Activated CD4-positive, alpha-beta T cell treated with anti-CD3 and anti-CD28 coated beads for 4 hours (primary cell): ENCODE measurements at places on chromosomes 16 and 17.
A peak's percentile ranks its signal among the peaks of the same experiment; 100 is the strongest.

DNA sequence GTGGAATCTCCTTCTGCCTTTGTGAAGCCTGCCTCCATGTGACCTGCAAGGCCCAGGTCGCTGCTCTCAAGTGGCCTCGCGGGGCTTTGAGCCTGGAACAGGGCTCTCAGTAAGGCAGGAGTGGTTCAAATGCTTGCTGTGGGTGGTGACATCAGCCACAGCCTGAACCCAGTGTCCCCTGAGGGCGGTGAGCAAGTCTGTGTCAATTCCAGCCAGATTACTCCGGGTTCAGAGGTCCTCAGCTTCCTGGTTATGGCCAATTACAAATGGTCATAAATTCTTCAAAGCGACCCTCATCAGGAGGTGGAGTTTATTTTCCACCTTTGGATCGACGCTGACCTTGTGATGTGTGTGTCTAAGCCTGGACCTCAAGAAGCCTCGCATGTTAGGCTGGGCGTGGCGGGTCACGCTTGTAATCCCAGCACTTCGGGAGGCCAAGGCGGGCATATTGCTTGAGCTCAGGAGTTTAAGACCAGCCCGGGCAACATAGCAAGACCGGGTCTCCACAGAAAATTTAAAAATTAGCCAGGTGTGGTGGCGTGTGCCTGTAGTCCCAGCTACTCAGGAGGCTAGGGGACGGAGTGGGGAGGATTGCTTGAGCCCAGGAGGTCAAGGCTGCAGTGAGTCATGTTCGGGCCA, 17.3 kb downstream of the LGALS3BP start:
- DNase-seq = no peak

GRCh38 chr16:12523002-12523401, 280.7 kb downstream of the CPPED1 start:
- DNase-seq = no peak

GRCh38 chr16:2211923-2212347, 1.3 kb upstream of the BRICD5 start:
- no peak for DNase-seq

DNA sequence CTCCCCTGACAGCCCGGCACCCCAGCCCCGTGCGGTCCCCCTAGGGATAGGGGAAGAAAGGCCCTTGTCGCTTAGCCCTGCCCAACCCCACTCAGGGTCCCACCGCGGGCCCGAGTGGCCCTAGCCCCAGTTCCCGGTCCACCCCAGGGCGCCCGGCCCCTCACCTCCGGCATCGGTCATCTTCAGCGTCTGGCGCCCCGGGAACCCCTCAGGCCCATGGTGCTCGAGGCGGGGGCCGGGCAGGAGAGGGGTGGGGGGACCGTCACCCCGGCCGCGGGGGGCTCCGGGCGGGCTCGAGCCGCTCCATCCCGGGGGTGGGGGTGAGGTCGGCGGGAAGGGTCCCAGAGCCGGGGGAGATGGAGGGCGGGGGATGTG, 620 bp downstream of the SAMD14 start:
- no peak for DNase-seq

- no peak for DNase-seq
Observed at GRCh38 chr17:38453951-38454421, 25.7 kb downstream of the ARHGAP23 start.

DNA sequence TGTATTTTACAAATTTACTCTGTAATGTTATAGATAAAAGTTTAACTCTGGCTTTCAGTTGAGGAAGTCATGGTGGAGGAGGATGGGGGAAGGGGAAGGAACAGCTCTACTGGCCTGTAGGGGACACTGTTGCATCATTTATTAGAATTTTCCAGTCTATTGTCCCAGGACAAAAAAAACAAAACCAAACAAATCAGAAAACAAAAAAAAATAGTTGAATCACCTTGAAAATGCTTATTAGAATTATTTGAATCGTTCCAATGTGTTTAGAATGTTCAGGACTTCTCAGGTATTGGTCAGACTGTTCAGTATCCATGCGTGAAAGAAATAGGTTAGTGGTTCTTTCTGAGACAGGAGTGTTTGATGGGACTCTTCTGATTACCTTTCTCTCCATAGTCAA, 242.0 kb downstream of the FTO start:
- DNase-seq = no peak

DNA sequence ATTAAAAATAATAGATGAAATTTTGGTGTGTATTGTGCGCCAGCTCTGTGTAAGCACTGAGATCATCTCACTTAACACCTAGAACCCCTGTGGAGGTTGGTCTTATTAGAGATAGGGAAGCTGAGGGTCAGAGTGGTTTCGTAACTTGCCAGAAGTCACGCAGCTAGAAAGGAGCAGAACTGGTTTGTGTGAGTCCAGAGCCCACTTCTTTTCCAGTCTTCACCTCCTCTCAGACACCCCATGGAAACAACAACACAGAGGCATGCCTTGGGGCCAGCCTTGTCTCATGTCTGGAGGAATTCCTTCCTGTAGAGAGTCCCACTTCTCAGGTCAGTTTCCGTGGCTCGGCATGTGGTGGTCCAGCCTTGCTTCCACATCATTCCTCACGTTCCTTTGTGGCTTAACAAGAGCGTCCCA, 16.5 kb downstream of the YPEL2 start:
- DNase-seq = no peak

GRCh38 chr17:38598536-38598935, 7.2 kb downstream of the SRCIN1 start:
- DNase-seq = no peak

- no peak for DNase-seq
Observed at GRCh38 chr16:11234884-11235702, 20.9 kb downstream of the SOCS1 start.

- DNase-seq = no peak
Observed at GRCh38 chr16:84712801-84713775, 13.3 kb downstream of the USP10 start.

- no peak for DNase-seq
Observed at GRCh38 chr16:8751481-8752311, 45.7 kb downstream of the TMEM186 start.

GRCh38 chr17:68034452-68034776, 1.1 kb upstream of the KPNA2 start:
- DNase-seq = no peak

DNA sequence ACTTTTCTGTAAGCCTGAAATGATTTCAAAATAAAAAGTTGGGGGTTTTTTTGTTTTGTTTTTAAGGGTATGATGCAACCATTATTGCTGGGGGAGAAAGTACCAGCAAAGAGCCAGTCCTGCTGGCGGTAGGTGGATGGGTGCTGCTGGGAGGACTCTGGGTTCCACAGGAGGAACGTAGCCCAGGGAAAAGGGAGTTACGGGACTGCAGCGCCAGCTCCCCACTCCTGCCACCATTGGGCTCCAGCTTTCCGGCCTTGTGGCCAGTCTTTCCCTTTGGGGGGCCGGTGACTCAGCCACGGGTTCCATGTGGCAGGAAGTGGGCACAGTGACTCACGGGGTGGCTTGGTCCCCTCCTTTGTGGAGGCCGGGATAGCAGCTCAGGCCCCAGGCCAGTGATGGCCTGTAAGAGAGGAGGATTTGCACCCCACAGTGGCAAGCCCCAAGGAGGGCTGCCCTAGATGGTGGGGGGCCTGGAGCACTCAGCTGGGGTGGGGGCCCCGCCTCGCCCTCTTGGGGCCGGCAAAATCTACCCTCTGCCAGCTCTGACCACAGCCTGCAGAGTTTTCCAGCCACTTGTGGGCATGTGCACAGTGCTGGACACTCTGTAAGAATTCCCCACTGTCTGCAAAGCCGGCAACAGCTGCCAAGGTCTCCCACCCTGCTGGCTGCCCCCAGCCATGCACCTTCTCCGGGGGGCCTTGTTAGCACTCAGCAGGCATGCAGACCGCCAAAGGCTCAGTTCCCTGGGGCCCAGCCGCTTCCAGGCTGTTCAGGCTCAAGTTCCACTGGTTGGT, 30.4 kb downstream of the SOCS3 start:
- no peak for DNase-seq

DNA sequence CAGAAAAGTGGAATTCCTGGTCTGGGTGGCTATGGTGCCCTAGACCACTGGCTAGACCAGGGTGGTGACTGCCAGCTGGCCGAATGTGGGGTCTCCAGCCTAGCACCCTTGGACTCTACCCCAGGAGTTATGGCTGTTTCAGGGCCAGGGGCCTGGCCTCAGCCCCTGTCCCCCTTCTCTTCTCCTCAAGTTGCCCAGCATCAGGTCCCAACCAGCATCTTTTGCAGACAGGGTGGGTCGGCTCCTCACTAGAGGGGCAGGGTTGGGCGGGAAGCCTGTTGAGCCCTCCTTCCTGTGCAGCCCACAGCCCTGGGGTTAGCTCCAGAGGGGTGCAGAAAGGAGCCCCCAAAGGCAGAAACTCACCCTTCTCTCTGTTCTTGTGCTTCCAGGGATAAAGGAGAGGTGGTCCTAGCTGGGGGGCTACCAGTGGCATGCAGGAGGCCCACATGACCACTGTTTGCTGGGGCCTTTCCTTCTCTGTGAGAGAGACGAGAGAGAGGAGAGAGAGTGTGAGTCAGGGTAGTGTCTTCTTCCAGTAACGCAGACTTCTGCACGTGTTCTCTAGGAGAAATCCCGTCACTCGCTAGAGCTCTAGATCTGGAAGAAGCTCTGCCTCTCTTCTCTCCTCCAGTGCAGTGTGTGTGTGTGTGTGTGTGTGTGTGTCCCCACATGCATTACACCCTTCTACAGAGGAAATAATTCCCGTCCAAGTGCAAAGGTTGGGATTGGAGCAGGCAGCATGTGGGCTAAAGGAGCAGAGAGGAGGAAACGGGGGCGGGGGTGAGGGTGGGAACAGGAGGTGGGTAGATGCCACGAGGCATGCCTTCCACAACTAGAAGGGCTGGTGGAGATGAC, 209.4 kb downstream of the SEC14L1 start:
- DNase-seq = no peak

DNA sequence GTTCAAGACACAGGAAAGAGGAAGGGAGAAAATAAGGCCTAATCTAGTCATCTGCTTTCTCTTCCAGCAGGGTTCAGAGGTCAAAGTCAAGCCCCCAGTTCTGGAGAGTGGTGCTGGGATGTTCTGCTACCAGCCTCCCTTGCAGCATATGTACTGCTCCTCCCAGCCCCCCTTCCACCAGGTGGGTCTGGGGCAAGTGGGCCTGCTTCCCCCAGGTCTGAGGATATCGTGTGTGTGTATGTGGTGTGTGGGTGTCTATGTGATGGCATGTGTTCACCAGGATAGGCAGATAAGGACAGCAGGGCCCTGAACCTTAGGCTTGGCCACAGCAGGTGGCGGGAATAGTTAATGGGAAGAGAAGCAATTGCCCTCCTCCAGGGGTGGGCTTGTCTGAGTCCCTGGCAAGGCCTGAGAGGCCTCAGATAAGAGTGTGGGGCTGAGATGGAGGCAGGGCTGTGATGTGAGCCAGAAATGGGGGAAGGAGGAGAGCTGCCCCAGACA, 21.1 kb downstream of the FOXN1 start:
- DNase-seq = no peak

DNA sequence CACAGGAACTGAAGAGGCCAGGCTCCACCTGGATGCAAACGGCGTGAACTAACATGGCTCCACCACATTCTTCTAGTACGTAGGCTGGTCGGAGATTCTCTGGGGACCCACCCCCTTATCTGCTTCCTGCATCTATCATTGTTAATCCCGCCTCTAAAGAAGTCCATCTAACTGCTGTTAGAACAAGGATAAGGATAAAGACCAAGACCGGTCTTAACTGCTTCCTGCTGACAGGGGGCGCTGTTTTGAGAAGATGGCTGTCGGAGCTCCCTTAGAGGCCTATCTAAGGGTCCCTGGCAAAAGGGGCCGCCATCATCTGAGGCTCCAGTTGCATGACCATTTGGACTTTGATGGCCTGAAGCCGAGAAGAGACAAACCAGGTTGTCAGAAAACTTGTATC, 25.8 kb upstream of the TNFSF12 start:
- peak; percentile 36 for DNase-seq

DNA sequence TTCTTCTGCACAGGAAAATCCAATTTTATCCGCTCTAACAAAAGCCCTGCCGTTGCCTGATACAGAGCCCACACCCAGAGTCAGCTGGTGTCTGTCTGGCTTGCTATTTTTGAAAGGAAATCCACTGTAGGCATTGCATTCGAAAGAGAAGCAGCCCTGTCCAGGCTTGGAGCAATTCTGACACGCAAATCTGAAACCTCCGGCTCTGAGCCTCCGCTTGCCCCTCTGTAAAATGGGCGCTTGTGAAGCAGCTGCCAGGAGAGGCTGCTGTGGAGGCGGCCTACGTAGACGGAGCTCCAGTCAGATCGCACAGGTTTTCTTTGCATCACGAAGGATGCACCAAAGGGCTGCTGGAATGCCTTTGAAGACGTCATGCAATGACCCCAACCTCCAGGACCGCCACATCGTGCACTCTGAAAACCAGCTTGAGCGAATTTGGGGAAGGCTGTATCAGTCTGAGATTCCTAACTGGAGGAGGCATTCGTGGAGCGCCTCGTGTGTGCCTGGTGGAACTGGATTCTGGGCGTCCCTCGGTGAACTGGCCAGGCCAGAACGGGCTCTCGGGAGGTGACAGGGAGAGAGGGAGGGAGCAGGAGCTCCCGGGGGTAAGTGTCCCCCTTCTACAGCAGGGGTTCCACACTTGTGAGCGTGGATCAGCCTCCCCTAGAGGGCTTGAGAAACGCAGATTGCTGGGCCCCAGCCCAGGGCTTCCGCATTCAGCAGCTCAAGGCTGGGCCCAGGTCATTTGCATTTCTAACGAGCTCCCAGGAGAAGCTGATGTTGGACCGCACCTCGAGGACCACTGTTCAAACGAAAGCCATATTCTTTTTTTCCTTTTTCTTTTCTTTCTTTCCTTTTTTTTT, 215.5 kb downstream of the MRTFB start:
- DNase-seq = no peak

DNA sequence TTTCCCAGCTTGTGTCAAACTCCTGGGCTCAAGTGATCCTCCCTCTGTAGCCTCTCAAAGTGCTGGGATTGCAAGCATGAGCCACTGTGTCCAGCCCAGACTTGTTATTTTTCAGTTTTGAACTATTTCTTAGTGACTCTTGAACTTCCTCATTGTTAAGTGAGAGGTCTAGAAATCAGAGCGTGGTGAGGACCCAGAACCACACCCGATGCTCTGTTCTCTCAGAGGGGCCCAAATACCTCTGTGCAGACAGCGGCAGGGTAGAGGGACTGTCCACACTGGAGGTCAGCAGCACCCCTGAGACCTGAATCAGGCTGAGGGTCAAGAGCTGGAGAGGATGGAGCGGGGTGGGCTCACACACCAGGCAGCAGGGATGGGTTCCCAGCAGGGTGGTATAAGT, 47.7 kb upstream of the MEAK7 start:
- no peak for DNase-seq

- no peak for DNase-seq
Observed at GRCh38 chr17:56292578-56292977, 139.3 kb downstream of the ANKFN1 start.

GRCh38 chr17:27499451-27500265, 43.4 kb downstream of the KSR1 start:
- DNase-seq = no peak

- DNase-seq = no peak
Observed at GRCh38 chr17:15379659-15380058, 38.3 kb upstream of the TEKT3 start.

- DNase-seq = no peak
Observed at GRCh38 chr17:68539548-68540467, 27.6 kb downstream of the PRKAR1A start.
